Glutamatergic neuron (in vitro differentiated cells): ENCODE measurements at places on chromosomes 4 and X.
A peak's percentile ranks its signal among the peaks of the same experiment; 100 is the strongest.

DNA sequence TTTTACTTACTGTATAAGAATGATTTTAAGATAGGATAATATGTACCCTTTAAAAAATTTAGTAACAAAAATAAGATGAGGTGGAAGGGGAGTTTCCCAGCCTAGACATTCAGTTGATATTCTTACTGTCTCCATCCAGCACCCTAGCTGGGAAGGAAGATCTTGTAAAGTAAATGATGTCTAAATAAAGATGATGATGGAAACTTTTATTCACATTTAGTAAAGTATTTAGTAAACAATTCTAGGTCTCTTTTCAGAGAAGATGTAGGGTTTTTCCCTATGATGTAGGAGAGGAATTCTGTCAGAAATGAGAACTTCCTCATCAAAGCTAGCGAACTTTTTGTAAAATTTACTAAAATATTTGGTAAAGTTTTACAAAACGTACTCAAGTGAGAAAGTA lies 136.8 kb downstream of the RAPGEF2 start:
- DNase-seq: no peak

DNA sequence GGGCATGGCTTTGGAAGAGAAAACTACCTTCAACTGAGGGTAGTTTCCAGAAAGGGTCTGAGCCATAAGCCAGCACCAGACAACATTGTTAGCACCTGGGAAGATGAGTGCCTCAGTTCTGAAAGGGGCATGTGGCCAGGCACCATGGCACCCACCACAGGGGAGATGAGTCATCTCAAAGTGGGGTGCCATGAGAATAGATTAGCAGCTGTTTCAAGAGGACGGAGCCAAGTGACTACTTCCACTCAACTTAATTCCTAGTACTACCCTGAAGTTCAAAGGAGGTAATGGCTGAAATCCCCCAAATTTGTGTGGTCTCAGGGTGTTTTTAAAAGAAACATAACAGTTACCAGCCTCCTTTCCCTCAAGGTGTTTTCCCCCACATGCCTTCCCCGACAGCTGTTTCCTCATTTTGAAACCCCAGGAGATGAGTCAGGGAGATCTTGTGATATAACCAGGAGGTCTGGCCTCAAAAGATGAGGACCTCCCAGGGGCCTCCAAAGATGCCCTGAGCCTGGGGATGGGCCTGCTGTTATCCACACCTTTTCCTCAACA lies 27.8 kb upstream of the FTHL17 start:
- DNase-seq: no peak

GRCh38 chr4:55661398-55662056 lies 25.4 kb upstream of the NMU start:
- no peak for DNase-seq

GRCh38 chr4:152118819-152119553 lies 358.2 kb upstream of the GATB start:
- DNase-seq: no peak

DNA sequence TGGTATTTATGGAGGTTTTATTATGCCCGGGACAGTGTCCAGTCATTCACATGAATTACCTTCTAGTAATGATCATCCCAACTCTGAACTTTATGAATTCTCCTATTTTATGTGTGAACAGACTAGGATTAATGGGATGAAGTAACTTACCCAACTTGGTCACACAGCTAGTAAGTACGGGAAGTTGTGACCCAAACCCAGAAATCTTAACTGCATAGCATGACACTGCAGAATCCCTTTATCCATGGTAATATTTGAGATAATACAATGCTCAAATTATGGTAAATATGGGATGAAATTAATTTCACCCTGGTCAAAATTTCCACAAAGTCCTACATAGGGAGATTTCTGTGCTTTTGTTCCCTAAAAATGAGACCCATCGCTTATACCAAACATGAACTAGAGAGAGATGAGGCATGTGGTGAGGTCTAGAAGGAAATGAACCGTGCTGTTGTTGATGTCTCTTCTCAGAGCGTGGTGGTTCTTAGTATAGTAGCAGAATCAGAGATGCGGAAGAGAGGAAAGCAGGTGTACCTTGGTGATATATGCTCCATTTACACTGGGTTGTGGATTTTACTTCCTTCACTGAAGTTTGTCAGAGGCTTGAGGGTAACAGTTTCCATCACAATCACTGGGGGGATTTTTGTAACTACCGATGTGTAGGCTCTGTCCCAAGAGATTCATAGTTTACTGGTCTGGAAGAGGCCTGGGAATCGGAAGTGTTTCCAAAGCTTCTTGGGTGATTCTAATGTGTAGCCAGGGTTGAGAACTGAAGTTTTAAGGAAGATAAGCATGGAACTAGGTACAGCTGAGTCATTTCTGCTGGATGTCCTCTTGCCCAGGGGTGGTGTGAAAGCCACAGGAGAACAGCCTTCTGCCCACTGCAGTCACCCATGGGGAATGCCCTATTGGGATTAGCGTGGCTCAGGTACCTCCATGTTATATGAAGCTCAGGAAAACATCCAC lies 30.2 kb upstream of the FAM9C start:
- DNase-seq: no peak

- no peak for DNase-seq
Measured at GRCh38 chr4:101205916-101206315, 141.4 kb downstream of the PPP3CA start.

DNA sequence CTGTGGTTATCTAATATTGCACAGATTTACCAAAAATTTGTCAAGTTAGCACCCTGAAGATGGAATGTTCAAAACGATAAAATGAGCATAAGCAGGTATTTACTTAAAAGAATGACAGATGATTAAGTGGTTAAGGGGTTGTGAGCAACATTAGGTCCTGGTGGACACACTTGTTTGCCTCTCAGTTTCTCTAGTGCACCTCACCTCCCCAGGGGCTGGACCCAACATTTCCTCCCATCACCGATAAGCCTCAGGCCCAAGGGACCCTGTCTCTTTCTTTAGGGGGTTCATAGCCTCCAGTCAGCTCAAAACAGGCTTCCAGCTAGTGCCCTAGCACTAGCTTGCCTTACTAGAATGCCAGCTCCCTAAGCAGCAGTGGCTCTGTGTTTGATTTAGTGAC lies 88.0 kb downstream of the ATP11C start:
- no peak for DNase-seq

GRCh38 chrX:107766470-107767150 lies 9.0 kb downstream of the TSC22D3 start:
- DNase-seq: no peak

GRCh38 chr4:120452001-120452400 lies 385.4 kb upstream of the MAD2L1 start:
- no peak for DNase-seq

GRCh38 chr4:109691411-109691920 lies 11.8 kb downstream of the CASP6 start:
- no peak for DNase-seq

DNA sequence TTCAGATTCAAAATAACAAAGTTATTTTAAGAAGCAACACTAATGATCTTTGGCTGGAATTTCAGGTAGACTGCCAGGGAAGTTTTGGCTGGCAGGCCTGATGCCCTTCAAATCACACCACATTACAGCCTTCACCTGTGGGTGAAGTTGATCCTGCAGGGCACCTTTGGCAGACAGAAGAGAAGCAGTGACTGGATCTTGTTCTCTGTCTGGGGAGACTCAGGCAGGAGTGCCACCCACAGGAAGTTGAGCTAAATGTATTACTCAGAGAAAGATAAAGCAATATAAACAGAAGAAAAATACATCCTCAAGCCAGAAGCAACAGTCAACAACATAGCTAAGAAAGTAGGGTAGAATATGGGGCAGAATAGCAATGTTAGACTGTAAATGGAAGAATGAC lies 12.8 kb upstream of the CFAP299 start:
- DNase-seq: no peak

- no peak for DNase-seq
Measured at GRCh38 chr4:113978561-113979147, 793 bp downstream of the ARSJ start.

DNA sequence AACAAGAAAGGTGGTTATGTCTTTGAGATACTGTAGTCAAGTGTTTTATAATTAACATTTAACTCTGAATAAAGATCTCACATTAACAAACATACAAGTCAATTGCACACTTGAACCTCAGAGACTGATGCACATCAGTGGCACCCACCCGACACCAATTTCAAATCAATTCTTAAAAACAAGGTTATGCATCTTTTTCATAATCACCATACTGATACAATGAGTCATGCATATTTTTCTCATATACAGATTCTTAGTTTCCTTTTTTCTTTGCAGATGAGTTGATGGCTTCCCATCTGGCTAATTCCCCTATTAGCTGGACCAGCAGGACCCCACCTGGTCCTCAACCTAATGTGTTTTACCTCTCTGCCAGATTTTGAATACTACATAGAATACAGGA lies 136.2 kb upstream of the RPL34 start:
- DNase-seq: no peak

GRCh38 chr4:153212736-153213135 lies 8.5 kb downstream of the TRIM2 start:
- DNase-seq: no peak

- DNase-seq: peak; percentile 92
Measured at GRCh38 chr4:84498935-84499623, at the start of gene NKX6-1. TSS of gene NKX6-1 (minus strand) at chr4:84499292. CDS start at chr4:84498228, 1,064 bp downstream.

- no peak for DNase-seq
Measured at GRCh38 chr4:25938366-25938765, 24.3 kb downstream of the SMIM20 start.

DNA sequence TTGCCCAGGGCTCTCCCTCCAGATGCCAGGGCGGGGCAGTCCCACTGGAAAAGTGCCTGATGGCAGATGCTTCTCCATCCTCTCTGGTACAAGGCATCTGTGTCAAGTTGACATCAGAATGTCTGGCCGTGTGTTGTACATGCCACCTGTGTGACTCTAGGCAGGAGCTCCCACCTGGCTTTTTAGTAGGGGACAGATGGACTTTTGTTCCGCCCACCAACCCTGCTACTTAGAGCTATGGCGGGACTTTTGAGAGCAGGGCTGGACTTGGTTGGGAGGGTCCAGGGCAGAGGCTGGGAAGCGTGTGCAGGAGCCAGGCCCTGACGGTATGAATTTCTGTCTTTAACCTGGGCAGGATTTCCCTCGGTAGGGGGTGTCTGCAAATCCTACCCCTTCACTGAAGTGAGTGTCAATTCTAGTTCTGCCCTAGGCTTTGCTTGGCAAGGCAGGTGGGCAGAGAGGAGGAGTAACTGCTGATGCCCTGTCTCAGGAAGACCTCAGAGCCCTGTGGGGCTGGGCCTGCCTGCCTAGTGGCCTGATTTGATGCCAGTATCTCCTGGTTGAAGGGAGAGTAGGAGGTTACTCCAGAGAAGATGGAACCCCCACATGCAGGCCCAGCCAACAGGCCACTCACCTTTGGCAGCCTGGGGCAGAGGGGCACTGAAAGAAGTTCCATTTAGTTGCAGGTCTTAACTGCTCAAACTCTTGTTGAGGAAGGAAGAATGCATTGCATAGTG lies 99.1 kb downstream of the PJA1 start:
- DNase-seq: no peak

DNA sequence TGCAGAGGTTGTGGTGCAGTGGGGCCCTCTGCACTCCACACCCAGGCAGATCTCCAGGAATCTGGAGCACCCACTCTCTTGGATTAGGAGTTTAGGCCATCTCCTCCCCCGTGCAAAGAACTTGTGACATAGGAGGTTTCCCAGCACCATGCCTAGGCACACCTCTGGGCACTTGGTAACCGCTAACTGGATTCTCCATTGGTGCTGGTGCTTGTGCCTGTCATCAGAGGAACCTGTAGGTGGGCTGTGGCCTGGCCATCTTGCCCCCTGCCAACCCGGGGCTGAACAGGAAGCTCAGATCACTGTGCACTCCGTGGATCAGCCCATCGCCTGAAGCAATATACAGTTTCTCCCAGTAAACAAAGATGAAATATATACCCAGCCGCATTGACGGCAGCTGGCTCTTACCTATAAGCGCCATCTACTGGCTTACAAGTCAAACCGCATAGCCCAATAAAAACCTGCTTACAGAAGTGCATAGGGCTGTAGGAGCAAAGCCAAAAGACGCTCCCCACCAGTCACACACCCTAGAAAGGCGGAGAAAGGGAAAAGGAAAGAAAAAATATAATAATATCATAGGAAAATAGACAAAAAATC lies 19.1 kb upstream of the TEX13B start:
- DNase-seq: no peak

GRCh38 chr4:127139788-127140286 lies 492.9 kb upstream of the INTU start:
- DNase-seq: no peak

DNA sequence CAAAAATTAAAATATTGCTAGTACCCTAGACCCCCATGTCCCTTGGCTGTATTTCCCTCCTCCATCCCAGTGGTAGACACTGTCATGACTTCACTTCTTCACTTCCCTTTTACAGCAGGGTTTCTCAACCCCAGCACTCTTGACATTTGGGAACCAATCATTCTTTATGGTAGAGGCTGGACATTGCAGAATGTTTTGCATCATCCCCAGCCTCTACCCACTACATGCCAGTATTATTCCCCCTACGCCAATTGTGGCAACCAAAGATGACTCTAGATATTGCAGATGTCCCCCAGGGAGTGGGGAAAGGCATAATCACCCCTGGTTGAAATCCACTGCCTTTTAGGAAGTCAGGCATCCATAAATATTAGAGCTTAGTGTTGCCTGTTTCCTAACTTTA lies 138.6 kb downstream of the AMELX start:
- no peak for DNase-seq

GRCh38 chr4:162061214-162061613 lies 102.6 kb downstream of the FSTL5 start:
- DNase-seq: no peak

DNA sequence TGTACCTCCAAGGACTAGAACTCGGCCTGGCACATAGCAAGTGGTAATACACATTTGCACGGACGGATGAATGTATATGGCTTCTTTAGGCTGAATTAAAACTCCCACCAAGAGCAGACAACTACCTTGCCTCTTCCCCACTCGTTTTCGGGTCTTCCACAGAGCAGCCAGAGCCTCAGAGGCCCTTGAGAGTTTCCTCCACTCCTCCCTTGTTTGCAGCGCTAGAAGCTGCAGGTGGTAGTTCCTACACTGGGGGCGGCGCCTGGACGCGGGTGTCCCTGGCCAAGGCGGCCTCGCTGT lies 10.2 kb upstream of the INTU start:
- DNase-seq: no peak

GRCh38 chr4:108270466-108271450 lies 102.0 kb upstream of the LEF1 start:
- DNase-seq: no peak

DNA sequence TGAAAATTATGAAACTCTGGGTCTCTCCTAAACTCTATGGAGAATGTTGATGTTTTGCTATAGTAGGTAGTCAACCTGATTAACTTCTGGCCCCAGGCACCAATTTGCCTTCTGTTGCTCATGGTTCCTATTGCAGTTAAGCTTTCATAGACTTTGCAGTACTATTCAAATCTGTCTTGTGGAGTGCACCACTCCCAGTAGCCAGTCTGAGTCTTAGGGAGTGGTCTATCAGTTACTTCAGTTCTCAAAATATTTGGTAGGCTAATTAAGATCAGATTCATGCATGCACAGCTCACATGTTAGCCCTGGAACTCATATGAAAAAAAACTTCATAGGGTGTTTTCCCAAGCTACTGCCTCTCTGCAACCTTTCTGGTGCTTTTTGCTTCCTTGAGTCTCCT lies 53.3 kb downstream of the BMP15 start:
- DNase-seq: no peak
